Thoracic aorta (tissue), 2 donors: ENCODE measurements at places on chromosomes 2 and 18.

GRCh38 chr18:34993289-34993688 lies 47.9 kb upstream of the MAPRE2 start:
- no peak for DNase-seq

DNA sequence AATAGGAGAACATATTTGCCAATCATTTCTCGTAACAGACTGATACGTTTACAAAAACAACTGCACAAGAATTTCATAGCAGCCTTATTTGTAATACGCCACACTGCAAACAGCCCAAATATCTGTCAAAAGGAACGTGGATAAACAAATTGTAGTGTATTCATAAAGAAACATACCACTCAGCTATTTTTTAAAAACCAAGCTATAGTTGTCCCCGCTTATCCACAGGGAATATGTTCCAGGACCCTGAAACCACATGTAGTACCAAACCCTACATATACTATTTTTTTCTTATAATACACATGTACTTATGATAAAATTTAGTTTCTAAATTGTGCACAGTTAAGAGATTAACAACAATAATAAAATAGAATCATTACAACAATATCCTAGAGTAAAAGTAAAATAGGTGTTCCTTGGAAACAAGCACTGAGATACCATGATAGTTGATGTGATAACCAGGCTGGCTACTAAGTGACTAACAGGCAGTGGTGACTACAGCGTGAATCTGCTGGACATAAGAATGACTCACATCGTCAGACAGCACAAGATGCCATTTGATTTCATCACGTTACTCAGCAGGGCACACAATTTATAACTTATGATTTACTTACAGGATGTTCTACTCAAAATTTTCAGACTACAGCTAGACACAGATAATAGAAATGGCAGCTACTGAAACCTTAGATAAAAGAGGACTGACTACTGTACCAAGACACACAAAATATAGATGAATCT lies 367.4 kb downstream of the NCKAP5 start:
- DNase-seq = no peak

DNA sequence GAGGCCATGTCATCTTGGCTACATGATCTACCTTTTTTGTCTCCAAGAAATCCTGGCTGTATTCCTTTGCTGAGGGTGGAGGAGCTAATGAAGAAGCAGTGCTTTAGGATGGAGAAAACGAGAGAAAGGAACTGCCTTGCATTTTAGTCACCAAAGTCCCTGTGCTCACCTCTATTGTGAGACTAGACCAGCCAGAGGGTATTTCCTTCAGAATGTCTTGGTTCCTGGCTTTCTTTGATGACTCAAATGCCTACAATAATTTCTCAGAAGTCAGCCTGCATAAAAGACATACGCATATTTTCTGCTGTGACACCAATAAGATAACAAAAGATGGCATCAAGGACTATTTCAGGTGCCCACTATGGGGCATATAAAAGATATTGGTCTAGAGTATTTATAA lies 10.8 kb downstream of the SF3B6 start:
- no peak for DNase-seq

DNA sequence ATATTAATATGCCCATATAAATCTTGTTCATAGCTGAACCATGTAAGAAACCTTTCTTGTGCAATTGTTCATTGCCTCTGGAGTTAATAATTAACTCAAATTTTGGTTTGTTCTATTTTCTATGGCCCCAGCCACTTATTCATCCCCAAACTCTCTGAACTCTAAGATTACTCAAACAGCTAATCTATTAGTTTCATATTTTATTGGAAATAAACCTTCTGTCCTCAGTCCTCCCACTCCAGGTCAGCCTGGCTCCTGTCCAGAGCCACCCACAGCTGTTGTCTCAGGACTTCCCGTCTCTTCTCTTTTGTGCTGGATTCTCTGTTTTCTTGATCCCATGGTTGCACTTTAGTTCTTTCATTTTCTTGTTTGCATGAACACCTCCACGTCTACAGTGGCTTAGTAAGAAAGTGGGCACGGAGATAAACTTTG lies 4.4 kb upstream of the RNF103 start:
- DNase-seq = no peak

DNA sequence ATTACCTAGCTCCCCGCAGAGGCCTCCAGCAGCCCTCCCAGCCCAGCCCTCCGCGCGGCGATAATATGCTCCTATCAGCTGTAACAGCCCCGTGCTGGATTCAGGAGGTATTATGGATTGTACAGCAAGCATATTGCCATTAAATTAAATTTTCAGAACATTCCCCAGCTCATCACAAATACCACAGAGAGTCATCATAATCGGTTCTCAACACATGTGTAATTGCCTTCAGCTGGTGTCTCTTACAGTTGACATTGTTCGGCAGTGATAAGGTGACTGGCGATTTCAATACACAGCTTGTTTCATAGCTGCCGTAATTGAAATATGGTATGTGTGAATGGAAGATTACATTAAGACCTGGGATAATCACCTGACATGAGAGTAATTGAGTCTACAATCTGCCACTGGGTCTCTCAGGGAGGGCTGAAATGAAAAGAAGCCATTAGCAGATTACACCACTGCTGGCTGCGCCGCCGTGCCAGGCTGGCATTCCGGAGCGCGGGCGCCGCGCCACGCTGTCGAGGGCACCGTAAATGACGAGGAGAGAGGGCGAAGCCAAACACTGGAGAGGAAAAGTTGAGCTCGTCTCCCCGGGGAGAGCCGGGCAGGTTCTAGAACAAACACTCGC lies 549.4 kb upstream of the SALL3 start:
- DNase-seq = no peak

DNA sequence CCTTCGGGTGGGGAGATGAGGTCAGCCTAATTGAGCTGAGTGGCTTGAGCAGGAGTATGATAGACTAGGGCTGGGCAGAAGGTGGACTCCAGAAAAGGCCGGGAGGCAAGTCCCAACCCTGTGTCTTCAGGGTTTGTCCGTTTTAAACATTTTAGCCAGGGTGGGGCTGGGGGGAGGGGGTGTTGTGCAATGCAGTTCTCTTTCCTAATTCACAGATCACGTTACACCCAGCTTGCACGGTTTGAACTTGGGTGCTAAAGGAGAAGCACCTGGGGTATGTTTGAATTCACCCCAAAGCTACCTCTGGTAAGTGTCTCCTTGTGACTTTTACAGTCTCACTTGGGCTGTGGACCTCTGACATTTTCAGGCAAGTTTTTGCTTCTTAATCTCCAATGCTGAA lies 233.3 kb downstream of the AGAP1 start:
- DNase-seq = no peak

GRCh38 chr2:216942016-216942415 lies 82.2 kb upstream of the TNP1 start:
- no peak for DNase-seq

DNA sequence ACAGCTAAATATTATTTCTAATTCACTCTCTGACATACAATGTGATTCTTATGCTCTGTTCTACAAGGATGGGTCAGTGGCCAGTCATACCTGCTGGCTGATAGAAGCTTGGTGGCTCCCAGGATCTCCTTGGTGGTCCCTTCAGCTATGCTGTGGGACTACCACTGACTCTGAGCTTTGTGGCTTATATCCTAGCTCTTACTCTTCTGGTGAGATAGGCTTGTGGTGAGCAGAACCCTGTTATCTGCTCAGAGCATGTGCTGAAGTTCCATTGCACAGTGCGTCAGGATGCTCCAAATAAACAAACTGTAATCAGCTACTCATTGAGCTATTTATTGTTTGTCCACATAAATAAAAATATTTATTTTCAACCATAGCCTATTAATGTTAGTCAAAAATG lies 51.7 kb downstream of the MFSD6 start:
- no peak for DNase-seq

GRCh38 chr18:58005885-58006523 lies 38.0 kb upstream of the NEDD4L start:
- no peak for DNase-seq

- DNase-seq = no peak
Observed at GRCh38 chr18:79914614-79915160, 36.8 kb downstream of the SLC66A2 start.

DNA sequence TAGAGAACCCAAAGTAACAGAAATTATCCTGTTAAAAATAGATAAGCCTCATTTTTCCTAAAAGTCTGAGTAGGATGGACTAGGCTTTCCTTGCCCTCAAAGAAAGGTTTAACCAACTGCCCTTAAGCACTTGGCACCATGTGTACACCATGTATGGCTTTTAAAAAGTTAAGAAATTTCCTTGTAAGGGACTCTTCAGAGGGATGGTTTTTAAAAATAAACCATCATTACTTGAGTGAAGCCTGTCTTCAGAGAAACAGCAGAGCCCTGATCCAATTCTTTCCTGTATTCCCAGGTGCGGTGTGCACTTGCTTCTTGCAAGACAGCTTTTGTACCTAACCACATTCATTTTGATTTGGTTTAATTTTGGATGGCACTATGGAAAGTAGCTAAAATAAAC lies 1.1 kb upstream of the NEMP2 start:
- no peak for DNase-seq

DNA sequence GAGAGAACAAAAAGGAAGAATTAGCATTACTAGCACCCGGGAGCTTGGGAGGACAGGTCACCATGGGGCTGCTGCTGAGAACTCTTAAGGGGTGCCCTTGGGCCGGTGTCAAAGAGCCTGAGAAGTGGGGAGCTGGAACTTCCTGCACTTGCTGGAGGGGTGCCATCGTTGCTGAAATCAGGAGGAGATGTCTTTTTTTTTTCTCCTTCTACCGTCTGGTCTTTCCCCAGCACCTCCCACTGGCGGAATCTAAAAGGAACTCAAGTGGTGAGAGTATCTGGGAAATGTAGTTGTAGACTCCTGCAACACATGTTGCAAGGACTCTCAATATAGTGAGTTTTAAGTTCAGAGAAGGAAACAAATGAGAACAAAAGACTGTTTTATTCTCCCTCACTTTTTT lies 6.1 kb upstream of the AMMECR1L start:
- no peak for DNase-seq
